GDM1 (cell line): ENCODE measurements at places on chromosomes 6 and 20.
A peak's percentile ranks its signal among the peaks of the same experiment; 100 is the strongest.

- no peak for DNase-seq
Observed at GRCh38 chr20:39904476-39905112, 784.4 kb downstream of the MAFB start.

DNA sequence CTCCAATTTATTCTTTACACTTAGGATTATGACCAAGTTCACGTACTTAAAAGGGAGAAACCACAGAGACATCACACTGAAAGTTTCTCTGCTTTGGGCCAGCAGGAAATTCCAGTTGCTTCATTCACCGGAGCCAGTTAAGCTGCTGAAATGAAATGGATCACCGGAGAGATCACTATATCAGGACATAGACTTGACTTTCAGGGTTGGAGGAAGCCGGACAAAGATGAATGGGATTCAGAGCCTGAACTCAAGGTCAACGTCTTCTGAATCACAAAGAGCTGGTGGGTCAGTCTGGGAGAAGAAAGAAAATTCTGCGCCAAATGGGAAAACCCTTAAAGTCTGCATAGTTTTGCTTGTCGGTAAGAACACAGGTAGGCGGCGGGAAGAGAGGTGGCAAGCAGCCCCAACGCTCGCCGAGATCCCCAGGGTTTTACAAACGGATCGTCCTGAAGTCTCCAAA is 81.9 kb upstream of the CCDC28A start:
- no peak for DNase-seq

- no peak for DNase-seq
Observed at GRCh38 chr20:8155229-8155628, 23.2 kb downstream of the PLCB1 start.

GRCh38 chr6:129673748-129674147 is 36.2 kb downstream of the ARHGAP18 start:
- DNase-seq = no peak

DNA sequence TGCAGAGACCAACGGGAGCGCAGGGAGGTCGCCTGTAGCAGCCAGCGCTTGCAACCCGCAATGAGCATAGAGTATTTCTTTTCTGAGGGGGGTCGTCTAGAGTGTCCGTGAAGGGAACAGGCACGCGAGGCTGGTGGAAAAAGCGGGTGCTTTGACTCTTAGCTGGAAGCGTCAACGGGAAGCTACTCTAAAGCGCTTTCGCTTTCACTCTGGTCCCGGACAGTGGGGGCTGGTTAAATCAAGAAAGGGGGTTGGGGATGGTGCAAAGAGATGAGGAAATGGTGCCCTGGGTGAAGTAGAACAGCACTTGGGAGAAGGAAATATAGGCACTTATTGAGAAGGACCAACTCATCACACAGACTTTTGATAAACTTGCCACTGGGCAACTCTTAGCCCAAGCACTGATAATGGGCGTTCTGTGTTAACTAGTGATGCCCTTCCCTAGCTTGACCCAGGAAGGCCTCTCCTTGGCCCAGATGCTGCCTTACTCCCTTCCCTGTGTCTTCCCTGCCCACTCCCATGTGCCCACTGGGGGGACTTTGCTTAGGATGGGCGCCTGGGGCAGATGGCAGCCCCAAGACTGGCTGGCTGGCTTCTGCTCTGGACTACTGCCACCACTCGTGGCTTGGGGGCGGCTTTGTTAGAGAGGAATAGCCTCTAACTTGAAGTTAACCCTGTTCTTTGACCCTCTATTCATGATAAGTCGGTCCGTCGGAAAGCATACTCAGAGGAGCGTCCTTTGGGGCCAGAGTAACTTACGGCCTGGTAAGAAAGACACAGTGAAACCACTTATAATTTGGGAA is 585 bp downstream of the PSMB9 start:
- DNase-seq = peak; percentile 33

- DNase-seq = no peak
Observed at GRCh38 chr6:31058128-31058894, 48.0 kb downstream of the MUC22 start.

DNA sequence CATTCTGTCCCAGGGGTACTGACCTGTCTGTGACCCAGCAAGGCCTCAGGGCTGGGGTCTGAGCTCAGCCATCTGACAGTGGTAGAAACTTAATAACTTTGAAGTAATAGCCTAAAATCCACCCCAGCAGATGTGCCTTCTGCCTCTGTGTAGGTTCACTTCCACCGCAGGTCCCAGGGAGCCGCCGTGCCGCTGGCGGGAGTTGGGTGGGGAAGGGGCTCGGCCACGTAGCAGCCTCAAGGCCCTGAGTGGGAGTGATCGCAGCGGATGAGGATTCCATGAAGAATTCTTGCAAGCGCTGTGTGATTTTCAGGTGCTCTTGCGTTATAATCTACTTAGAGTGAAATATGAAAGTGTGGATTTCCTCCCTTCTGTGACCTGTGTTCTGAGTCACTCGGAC is 163.7 kb downstream of the DTNBP1 start:
- no peak for DNase-seq

DNA sequence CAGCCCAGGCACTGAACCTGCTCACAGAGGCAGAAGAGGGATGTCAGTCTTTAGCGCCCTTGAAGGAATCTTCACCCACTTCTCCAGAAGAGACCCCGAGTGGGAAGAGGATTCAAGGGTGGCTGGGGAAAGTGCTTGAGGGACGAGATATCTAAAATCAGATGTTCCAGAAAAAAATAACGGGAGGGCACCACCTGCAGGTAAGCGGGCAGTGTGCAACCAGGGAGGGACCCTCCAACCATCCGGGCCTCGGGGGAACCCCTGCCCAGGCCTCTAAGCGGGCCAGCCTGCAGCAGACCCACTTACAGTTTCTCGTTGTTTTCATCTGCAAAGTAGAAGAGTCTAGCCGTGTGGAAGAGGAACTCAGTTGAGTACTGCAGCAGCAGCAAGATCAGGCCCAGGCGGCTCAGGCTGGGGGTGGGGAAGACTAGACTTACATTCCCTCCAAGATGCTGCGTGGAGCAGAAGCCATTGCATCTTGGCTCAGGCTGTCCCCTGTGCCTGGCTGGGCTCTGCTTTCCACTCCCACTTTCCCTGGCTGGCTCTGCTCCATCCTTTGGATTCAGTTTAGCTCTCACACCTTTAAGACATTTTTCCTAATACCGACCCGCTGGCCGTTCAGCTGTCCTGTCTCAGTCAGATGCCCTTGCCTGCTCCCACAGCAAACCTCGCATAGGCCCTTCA is 71.0 kb downstream of the TRAM2 start:
- DNase-seq = no peak

DNA sequence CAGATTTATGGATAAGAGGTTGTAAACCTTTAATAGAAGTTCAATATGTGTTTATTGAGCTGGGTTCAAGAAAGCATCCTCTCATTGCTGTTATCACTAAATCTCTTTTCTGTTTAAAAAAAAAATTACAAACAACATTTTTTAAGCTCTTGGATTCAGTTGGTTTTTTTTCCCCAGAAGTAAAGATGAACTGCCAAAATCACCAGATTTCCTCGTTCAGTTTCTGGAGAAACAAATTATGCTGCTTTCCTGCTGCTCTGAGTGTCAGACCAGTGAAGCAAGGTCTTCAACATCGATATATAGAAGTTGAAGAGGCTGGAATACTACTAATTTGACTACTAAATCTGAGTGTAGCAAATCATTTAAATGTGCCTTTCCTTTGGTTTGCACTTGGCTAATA is 352.1 kb upstream of the IRAK1BP1 start:
- DNase-seq = no peak

- no peak for DNase-seq
Observed at GRCh38 chr6:134453792-134454510, 136.0 kb upstream of the SGK1 start.

DNA sequence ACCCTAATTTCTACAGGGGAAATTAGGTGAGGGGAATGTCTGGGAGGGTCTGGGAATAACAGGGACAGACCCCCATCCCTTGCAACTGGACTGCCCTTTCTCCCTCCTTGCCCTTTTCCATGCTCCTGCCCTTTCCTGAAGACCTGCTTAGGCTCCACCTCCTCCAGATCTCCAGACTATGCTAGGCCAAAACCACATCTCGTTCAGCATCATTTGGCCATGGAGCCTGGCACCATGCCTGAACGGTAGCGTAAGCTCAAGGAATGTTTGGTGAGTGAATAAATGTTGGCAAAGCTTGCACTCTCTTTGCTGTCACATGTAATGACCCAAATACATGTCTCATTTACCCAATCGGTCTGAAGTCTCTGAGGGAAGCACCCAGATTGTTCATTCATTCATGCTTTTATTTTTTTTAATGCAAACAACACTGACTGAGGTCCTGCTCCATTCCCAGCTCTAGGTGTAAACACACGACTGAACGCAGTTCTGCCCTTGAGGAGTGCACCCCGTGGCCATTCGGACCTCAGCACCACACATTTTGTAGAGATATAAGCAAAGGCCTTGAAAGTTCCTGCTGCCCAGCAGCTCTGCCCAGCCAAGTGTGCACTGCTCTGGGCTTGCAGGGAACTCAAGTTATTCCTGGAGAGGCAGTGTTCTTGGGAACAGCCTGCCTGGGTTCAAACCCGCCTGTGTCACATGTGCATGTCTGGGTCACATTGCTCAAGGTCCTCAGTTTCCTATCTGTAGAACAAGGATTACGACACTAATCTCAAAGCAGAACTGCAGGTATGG is 1.1 kb upstream of the GRM4 start:
- DNase-seq = no peak
